Fibroblast of the conjunctiva (primary cell): ENCODE measurements at places on chromosomes 7 and 10.
A peak's percentile ranks its signal among the peaks of the same experiment; 100 is the strongest.

DNA sequence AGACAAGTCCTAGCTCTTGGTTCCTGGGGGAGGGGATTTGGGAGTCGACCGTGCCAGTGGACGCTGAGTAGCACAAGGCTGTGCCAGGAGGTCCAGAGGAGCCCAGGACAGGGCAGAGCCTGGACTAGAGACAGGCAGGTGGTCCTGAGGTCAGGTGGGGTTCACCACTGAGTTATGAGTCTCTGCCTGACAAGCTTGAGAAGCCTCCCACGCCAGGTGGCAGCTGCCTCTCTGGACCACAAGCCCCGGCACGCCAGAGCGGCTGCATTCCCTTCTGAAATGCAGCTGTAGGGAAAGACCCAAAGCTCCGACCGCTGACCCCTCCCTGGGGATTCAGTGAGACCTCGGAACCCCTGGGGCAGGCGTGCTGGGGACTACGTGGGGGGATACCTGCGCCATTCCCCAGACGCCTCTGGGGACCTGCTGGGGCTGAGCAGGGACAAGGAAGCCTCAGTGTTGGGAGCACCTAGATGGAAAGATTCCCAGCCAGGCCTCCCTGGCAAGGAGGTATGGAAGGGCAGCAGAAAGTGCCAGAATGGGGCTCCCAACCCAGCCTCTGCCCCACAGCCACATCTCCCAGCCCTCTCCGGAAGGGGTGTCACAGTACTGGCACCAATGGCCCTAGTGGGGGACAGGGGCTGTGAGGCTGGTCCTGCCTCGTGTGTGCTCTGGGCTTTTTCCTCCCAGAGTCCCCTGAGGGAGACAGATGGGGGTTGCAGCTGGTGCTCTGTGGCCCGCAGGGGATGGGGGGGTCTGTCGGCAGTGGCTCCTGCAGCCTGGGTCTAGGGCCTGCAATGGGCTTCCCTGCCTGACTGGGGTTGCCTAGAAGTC, 29.0 kb downstream of the PDGFA start:
- no peak for DNase-seq

- no peak for DNase-seq
Observed at GRCh38 chr7:101618207-101618839, 10.8 kb downstream of the MYL10 start.

- no peak for DNase-seq
Observed at GRCh38 chr7:151745706-151746105, 131.2 kb downstream of the PRKAG2 start.

DNA sequence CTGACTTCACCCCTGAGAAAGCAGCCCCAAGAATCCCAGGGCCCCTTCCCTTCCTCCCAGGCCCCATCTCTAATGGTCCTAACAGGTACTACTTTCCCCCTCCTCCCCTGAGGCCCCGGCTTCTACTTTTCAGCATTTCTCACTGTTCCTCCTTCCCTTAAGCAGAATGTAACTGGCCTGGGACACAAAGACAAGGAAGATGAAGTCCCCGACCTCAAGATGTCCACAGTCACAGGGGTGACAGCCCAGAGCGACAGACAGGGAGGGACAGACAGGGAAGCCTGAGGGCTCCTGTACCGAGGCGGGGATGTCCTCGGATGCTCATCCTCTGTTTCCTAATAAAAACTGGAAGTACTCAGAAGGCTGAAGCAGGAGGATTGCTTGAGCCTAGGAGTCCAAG, 11.6 kb downstream of the AOC1 start:
- no peak for DNase-seq

- DNase-seq = no peak
Observed at GRCh38 chr10:77622889-77623291, 14.7 kb downstream of the KCNMA1 start.

GRCh38 chr10:15096661-15097010, 519 bp upstream of the RPP38 start:
- DNase-seq = no peak

DNA sequence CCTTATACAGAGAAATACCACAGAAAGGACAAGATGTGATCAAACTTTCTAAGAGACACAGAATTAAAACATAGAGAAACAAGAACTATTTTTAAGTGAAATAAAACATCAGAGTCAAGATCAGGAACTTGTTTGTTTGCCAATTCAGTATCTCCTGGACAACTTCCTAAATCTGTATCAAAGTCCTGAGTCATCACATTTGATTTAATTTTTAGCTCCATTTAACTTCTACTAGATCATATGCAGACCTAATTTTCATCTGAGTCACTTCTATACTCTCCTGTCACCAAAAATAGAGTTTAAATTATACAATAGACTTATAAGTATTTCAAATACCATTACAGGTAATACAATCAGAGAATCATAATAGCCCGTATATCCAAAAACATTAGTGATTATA, 268.1 kb downstream of the PRKG1 start:
- DNase-seq = no peak

GRCh38 chr7:112400141-112400540, 50.1 kb upstream of the IFRD1 start:
- DNase-seq = no peak

GRCh38 chr7:113610572-113610971, 308.2 kb downstream of the PPP1R3A start:
- DNase-seq = no peak

DNA sequence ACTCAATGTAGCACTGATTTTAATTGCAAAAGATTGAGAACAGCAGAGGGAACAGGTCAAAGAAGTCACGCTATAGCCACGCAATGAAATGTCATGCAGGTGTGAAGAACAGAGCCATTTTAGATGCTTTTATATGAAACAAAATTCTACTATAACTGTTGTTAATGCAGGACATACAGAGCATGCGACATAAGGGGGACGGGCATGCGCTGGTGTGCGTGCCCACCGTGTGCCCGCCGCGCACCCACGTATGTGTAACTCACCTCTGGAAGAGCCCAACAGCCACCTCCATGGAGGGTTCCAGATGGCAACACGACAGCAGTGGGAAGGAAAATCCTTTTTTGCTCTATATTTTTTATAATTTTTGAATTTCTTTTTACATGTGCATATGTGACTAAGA, 410.0 kb upstream of the RNF32 start:
- DNase-seq = no peak

- no peak for DNase-seq
Observed at GRCh38 chr7:97174303-97174702, 56.8 kb downstream of the SDHAF3 start.

GRCh38 chr7:141891336-141891735, 24.9 kb upstream of the OR9A4 start:
- DNase-seq = no peak

DNA sequence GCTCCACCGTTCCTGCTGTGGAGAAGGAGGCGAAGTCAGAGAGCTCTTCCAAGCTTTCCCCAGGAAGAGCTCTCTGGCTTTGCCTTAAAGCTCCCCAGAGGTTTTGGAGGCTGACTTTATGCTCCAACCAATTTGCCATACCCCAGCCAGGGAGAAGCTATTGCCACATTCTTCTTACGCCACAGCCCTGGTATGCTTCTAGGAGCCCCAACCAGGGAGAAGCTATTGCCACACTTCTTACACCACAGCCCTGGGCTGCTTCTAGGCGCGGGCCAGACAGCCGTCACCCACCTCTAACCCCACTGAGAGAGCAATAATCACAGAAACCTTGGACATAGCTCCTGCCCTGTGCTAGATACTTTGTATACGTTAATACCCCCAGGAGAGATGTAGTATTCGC, 951 bp downstream of the ELOVL3 start:
- DNase-seq = peak; percentile 43

DNA sequence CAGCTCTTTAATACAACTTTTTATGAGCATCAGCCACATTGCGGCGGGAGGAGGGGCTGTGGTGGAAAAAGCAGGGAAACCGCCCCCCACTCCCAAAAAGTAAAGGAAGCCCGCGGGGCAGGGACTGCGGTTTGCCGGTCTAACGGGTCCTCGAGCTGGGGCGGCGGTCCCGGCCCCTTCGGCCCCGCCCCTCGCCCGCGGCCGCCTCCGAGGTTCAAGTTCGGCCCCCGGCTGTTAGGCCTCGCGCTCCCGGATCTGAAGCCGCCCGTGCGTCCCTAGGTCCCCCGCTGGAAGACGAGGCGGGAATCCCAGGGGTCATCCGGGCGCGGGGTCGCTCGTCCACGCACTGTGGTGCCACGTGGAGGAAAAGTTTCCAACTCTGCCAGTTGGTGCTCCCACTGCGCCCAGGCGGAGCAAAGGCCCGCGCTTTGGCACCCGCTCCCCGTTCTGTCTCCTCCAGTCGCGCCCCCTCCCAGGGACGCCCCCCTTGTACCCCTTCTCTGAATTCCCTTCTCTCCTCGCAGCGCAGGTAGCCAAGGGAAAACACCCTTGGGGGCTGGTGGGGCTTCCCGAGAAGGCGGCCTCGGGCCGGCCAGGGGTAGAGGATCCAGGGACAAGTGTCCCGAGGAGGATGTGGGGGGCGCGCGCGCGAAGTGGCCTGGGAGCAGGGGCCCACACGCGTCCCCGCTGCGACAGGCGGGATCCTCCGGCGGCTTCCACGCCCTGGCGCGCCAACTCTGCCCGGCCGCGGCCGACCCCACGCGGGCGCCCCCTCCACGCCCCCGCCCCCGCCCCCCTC, 798 bp upstream of the AUTS2 start:
- no peak for DNase-seq
